Osteoblast (primary cell): ENCODE measurements at places on chromosomes 12 and 14.
A peak's percentile ranks its signal among the peaks of the same experiment; 100 is the strongest.

GRCh38 chr14:47626151-47627035 is 49.0 kb downstream of the MDGA2 start:
- DNase-seq, result no peak

DNA sequence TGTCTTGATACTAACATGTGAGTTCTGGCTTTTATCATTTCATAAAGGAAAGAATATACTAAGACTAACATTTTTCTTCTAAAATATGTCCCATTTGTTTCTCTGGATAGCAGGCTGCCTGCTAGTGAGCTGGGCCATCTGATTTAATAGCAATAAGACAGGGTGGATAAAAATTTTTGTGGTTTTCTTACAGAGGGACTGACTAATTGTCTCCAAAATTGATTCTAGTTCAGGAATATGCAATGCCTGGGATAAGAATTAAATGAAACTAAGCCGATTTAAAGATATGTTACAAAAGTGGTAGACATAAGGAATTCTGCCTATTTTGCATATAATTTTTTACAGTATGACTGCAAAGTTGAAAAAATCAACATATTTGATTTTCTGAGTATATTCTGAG is 252.9 kb upstream of the NAV3 start:
- peak; percentile 68 for DNase-seq

DNA sequence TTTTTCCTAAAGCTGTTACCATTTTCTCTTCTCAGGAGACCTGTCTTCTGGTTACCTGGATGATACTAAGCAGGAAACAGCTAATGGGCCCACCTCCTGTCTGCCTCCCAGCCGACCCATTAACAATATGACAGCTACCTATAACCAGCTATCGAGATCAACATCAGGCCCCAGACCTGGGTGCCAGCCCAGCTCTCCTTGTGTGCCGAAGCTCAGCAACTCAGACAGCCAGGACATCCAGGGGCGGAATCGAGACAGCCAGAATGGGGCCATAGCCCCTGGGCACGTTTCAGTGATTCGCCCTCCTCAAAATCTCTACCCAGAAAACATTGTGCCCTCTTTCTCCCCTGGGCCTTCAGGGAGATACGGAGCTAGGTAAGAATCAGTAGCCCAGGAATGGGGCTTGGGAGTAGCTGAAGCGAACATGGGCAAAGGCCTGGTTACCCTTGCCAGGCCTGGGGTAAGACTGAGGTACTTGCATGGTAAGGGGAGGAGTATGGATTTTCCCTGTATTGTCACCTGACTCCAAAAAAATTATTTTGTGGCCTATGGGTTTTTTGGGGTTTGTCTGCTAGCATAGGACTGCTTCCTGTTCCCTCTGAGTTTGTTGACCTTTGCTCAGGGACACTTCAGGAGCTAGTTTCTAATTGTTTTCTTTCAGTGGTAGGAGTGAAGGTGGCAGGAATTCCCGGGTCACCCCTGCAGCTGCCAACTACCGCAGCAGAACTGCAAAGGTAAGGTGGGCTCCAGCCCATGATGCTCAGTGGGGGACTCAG is 26.6 kb downstream of the TRAFD1 start:
- DNase-seq, result no peak

- DNase-seq, result no peak
Observed at GRCh38 chr12:114894076-114894475, 210.1 kb upstream of the TBX3 start.

DNA sequence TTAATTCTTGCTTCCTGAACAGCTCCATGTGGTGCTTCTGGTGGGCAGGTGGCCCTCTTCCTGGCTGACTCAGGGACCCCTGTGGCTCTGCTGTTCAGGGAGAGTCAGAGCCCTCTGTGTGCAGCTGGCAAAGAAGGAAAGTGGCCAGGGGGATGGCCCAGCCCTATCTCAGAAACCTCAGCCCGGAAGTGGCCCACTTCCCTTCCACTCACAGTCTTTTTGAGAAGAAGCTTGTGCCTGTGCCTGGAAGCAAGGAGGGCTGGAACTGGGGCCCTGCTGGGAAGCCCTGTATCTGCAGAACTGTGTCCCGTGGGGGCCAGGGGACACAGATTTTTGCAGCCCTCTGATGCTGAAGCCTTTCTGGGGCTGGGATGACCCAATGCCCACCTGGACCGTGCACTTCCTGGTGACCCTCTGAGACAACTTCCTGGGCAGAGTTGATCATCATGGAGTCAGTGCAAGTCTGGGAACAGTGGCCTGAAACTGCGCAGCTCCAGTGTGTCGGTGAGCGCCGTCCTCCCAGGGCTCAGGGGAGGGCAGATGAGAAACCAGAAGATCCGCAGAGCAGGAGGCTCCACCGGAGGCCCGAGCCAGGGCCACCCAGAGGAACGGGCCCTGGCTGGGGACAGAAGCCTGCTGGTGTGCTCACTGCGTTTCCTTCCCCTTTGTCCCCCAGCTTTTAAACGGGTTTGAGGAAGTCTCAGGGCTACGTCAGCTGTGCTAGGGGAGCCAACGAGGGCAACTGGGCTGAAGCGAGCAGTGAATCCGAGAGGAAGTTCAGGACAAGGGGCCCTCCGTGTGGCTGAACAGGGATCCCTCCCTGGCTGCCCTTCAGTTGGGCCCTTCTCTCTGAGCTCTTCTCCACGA is 217.4 kb upstream of the RTL1 start:
- peak; percentile 65 for DNase-seq

DNA sequence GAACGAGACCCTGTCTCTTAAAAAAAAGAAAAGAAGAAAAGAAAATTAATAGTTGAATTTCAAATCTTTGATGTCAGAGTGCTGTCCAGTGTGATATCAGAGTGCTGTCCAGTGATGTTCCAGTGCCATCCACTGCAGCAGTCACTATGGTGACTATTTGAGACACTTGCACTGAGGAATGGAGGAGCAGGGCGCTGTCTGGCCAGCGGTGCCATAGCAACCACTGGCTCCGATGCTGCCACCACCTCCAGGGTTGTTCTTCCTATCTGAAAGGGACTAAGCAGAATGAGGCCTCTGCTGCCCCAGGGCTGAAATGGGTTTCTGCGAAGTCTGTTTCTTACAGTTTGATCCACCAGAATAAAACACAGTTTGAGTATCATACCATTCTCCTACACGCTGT is 272.9 kb downstream of the NUAK1 start:
- no peak for DNase-seq

DNA sequence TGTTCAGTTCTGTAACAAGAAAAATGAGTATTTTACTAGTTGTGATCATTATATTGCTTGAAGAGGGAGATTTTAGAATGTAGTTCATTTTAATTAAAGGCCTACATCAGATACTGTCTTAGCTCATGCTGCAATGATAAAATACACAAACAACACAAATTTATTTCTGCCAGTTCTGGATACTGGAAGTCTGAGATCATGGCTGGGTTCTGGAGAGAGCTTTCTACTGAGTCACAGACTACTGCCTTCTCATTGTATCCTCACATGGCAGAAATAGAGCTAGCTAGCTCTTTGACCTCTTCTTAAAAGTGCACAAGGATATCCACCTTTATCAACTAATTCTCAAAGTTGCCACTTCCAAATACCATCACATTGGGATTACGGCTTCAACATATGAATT is 53.8 kb downstream of the MIS18BP1 start:
- DNase-seq, result no peak

DNA sequence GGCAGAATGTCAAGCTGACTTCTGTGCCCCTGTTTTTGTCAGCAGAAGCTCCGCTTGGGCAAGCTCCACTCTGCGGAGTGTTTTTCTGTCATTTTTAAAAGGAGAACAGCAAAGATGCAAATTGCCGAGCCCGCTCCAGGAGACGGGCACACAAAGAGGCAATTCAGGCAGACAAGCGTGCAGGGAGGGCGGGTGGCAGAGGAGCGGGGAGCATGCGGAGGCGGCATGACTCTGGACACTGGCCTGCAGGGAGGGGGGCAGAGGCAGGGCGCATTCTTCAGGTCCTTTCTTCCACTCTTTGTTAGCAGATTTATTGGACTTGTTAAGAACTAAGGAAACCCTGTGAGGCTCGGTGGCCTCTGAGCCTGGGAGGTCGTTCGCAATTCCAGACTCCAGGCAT is 187.3 kb upstream of the RMST start:
- no peak for DNase-seq

- DNase-seq, result no peak
Observed at GRCh38 chr12:81010641-81011040, 67.2 kb upstream of the ACSS3 start.

DNA sequence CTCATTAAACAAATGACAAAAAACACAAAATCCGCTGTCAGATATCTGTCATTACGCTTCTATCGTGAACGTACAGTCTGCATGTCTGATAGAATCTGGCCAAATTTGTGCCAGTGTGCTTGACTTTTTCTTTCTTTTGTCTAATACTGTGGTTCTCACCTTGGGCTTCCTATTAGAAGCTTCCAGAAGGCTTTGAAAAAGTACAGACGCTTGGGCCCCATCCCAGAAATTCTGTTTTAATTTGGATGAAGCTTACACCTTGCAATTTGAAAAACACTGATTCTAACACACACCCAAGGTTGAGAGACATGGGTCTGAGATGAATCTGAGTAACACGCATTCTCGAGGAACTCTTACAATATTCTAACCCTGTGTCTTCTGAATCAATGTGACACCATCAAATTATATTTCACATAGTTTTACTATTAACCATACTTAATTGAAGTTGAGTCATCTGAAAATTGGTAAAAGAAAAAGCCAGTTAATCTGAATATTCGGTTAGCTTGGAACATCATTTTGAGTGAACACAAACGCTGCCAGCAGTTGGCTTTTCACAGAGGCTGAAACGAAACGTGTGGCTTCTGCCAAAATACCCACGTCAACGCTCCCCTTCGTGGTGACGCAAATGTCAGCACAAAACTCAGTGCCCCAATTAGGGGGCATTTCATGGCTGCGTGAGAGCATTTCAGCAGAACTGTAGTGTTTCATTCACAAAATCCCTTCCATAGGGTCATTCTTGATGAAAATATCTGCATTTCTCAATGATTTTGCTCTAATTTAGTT is 420.5 kb downstream of the TMEM132D start:
- DNase-seq, result no peak

- DNase-seq, result peak; percentile 93
Observed at GRCh38 chr12:123388951-123389559, 5.1 kb downstream of the KMT5A start.

DNA sequence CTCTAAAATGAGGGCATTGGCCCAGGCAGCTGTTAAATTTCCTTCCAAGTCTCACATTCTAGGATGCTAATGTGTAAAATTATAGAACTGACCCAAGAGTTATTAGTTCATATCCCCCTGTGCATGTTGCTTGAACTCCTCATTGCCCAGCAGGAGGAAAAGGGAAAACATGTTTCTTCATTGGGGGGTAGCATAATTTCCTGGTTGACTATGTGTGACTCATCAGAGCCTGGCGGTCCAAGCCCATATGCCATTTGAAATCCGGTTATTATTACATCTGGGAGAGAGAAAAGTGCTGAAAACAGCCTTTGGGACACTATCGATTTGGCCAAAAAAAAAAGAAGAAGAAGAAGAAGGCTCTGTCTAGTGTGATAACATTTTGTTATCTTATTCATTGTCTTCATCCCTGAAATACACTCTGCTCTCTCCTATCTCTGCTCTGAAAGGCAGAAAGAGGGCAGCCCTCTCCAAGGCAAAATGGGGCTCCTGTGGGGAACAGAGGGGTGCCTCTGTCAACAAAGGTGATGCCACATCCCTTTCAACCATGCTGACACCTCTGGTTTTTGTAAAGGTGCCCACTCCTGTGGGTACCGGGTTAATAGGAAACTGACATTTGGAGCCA is 114.2 kb downstream of the DAD1 start:
- no peak for DNase-seq
